ENCODE measurements at places on chromosomes 5 and 9.

- DNase-seq: no peak
Observed at GRCh38 chr5:625516-625915, 13.4 kb downstream of the CEP72 start.

DNA sequence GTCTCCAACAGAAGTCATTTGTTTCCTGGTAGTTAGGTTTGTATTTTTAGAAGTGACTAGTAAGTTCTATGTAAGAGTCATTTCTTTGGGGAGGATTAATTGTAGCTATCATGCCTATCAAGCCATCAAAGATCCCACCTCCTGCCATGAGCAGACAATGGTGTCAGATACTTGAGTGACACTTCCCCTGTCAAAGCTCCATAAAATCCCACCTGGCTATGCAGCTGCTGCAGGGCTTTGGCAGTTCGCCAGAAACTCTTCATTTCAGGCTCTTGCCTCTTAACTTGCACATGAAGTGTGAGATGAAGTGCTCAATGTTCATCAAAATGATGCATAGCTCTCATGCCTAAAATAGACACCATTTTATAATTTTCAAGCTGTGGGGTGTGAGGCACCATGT, 312.1 kb downstream of the CDH12 start:
- no peak for DNase-seq

DNA sequence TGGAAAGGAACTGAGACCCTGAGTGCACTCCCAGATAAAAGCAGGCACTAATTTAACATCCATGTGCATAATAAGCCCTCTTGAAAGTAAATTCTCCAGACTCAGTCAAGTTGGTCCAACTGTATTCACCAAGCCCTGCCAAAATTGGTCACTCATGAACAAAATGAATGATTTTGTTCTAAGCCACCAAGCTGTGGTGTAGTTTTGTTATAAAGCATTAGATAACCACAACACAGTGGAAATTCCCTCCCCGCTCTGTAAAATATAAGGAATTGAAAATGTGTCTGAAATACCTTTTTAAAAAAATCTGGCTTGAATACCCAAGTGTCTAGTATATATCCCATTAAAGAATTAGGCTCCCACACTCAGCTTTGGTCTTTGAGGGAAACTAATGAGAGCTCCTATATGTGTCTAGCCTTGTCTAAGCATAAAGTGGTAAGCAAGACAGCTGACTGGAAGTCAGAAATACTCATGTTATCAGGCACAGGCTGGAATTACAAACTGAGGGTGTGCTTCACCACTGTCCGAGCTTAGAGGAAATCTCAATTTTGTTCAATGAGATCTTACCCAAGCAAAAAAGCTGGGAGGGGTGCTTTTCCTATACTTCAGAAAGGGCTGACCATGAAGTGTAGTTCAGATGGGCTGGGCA, 33.2 kb downstream of the IDNK start:
- DNase-seq: no peak

GRCh38 chr9:128587453-128587852, 35.1 kb downstream of the SPTAN1 start:
- peak; percentile 81 for DNase-seq

DNA sequence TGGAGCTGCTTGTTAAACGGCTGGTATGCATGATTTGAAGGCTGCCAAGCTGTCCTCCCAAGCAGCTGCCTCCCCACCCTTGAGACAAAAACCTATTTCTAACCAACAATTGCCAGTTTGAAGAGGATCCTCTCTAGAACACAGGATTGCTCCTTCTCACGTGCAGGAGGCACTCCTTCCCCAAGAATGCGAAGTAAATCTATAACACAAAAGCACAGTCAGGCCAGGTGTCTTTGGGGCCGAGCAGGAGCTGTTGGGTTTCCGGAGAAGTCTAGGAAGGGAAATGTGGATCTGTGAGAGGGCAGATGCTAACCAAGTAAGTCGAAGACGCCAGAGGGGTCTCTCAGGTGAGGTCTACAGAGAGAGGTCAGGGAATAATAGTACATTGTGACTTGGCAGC, 35.4 kb upstream of the GNPDA1 start:
- no peak for DNase-seq

DNA sequence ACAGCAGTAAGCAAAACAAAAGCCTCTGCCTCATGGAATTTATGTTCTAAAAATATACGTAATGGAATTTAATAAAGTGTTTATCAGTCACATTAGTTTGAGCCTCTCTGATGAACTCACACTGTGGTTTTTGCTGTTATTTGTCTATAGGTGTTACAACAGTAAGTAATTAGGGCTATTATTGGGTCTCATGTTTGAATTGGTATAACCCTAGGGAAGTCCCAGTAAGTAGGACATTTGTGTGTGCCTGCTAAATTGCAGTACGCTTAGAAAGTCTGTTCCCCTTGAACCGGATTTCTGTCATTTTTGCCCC, 197.6 kb downstream of the NR3C1 start:
- no peak for DNase-seq

DNA sequence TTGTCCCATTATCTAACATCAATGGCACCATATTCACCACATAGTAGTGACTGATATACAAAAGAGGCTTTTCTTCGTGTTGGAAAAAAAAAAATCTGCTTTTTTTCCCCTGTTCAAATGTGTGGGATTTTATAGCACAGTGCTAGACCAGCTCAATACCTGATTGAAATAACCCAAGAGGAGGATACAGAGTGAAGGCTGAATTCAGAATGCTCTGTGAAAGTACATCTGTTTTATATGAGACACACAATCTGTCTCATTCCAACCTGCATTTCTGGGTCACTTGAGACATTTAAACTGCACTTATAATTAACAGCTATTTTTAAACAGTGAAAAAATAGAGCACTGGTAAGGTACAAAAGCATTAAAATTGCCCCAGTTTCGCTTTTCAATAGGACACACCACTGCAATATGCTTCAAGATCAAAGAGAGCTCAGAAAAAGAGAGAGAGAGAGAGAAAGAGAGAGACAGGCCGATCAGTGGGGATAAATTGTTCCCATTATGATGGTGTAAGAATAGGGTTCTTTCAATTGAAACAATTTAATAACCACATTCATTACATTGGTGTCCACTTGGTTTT, 179.3 kb downstream of the NR2F1-AS1 start:
- no peak for DNase-seq

DNA sequence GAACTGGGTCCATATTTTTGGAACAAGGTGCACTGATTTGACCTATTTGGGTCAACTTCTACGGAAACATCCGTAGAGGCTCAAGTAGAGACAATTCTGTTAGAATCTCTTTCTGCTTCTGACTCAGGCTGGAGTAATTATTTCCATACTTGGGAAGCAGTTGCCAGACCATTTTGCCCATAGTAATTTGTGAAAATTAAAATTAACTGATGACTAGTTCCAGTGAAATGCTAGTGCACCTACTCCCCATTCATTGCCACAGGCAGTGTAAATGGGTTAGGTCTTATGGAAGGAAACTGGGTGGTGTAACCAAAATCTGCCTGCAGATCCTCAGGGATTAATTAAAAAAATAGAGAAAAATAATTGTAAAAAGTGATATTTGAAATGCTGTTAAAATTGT, 201.1 kb downstream of the TENT4A start:
- DNase-seq: no peak

- DNase-seq: no peak
Observed at GRCh38 chr5:55582256-55582655, 47.5 kb upstream of the PLPP1 start.

- no peak for DNase-seq
Observed at GRCh38 chr5:174235221-174236011, 189.9 kb downstream of the NSG2 start.

DNA sequence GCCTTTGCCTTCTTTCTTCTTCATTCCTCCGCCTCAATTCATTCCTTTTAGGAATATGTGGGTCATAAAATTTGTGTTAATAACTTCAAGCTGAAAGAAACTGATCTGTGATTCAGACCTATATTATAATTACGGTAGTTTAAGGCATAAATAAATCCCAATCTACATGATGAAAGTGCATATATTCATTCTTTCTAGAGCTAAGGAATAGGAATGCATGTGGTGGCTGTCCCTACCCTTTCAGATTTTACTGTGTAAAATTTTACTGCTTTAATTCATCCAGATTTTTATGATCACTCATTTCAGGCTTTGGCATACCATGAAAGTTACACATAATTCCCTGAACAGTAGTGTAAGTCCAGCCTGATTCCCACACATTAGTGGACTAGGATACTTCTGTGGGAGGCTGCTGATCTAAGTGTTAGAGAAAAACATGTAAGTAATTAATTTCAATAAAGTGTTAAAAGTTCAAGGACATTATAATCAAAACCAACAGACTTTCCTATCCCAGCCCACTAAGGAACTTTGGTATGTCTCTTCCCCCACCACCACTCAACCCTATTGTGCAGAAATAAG, 83.1 kb downstream of the HINT1 start:
- DNase-seq: no peak

DNA sequence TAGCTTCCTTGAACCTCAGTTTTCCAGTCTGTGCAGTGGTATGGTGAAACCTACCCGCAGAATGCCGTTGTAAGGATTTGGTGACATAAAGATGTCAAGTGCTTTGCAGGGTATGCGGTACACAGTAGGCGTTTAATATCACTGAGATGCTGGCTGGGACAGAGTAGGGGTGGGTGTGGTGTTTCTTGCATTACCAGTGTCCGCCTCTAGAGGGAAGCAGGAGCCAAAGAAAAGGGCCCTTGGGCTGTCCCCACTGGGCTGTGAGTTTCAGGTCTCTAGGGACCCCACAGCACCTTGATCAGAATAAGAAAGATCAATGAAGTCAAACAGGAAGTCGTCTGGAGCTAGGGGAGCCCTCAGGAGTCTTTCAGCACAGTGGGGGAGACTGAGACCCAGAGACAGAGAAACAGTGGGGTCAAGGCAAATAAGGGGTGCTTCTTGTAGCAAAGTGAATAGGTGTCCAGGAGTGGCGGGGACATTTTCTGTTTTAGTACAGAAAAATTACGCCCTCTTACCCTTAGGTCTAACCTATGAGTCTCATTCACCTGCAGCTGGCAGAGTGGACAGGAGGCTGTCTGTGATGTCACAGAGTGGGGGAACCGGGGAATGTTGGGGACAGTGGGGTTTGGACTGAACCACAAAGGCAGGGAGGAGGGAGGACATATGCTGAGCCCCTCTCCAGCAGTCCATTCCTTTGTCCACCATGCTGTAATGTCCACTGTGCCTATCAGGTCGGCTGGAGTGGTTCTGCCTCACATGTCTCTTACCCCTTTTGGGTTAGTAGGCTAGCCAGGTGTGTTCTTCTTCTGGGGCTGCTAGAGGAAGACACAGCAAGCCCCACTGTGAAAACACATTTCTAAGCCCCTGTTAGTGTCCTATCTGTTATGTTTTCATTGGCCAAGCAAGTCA, 4.7 kb upstream of the TEX53 start:
- peak; percentile 76 for DNase-seq

GRCh38 chr9:136784997-136785361, 6.2 kb upstream of the TMEM141 start:
- DNase-seq: no peak

- no peak for DNase-seq
Observed at GRCh38 chr9:6557883-6558616, 87.5 kb downstream of the GLDC start.

GRCh38 chr5:13348568-13348967, 595.9 kb downstream of the DNAH5 start:
- DNase-seq: no peak

DNA sequence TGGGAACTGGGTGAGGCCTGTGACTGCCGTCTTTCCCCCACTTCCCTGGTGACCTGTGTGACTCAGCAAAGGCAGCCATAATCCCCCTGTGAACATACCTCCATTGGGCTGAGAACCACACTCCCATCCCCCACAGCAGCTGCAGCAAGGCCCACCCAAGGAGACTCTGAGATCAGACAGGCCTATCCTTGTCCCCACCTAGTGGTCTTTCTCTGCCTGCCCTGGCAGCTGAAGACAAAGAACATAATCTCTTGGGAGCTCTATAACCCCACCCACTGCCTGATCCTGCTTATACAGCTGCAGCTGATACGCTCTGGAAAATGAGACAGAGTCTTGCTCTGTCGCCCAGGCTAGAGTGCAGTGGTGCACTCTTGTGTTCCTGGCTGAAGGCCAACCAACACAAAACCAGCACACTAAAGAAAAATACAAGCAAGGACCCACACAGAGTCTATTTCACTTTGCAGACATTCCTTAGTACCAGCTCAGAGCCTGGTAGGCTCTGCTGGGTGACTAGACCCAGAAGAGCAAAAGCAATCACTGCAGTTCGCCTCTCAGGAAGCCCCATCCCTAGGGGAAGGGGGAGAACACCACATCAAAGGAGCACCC, 106.7 kb downstream of the MCTP1 start:
- no peak for DNase-seq

DNA sequence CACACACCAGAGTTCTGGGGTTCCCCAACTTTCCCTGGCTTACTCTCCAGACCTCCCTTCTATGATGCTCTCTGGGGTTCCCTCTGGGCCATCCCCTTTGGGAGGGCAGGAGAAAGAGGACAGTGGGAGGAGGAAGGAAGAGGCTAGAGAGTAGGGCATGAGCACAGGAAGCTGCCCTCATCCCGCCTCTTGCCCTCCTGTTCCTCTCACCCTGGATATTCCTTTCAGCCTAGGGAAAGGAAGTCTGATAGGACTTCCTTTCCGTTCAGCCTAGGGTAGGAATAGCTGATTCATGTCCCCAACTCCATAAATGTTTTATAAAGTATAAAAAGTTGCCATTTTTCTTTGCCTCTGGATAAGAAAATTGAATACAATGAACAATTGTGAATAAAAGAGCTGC, 7.4 kb downstream of the MAP1B start:
- no peak for DNase-seq

DNA sequence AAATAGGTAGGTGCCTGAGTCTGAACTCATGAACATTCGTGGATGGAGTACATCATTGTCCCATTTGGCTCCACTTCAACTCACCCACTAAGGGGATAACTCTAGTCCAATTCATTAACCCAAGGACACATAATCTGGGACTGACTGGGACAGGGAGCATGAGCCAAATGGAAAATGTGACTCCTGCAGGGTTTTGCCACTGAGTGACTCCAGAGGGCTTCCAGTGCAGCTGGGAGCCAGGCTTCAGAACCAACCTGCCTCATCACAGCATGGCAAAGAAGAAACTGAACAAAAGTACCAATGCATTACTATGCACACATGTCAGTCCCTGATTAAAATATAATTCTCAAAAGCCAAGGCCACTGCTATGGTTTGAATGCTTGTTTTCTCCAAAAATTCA, 159.7 kb upstream of the SNX2 start:
- no peak for DNase-seq

GRCh38 chr9:101677861-101678260, 60.6 kb downstream of the GRIN3A start:
- no peak for DNase-seq

GRCh38 chr5:10703676-10704075, 57.4 kb downstream of the DAP start:
- DNase-seq: no peak

Data from stimulated activated naive CD8-positive, alpha-beta T cell treated with anti-CD3 and anti-CD28 coated beads, Interleukin-15, amount 100 ng/mL, for 72 hours (primary cell).